ENCODE measurements at places on chromosomes 2 and 18.

GRCh38 chr18:62812242-62812641, 96.9 kb downstream of the PHLPP1 start:
- no peak for DNase-seq

- no peak for DNase-seq
Observed at GRCh38 chr2:2075875-2076529, 255.1 kb downstream of the MYT1L start.

DNA sequence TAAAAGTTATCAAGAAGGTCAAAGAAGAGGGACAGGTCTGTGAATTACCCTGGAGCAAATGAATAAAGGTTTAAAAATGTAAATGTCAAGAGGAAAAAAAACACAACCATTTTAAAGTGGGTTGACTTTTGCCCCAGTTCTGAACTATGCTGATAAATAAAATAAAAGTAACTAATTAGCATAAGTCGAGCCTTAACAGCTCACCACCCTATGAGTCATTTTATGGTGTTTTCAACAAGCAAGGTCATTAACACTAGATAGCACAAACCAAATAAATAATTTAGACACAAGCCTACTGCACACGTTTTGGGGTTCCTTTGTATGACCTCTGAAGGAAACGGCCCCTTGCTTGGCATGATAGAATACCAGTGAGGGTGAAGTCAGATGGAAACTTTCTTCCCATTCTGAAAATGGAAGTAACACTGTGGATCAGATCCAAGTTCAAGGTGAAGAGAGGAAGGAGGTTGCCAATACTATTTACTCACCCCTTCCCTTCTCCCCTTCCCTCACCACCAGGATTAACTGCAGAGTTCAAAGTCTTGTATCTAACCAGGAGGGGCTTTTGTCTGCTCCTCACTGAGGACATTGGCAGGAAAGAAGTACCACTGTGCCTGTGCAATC, 380.0 kb upstream of the ACVR2A start:
- DNase-seq = no peak

GRCh38 chr2:108447947-108448677, 894 bp upstream of the GCC2 start:
- peak; percentile 15 for DNase-seq

GRCh38 chr2:191314697-191315364, 69.6 kb downstream of the MYO1B start:
- no peak for DNase-seq

- no peak for DNase-seq
Observed at GRCh38 chr2:55144922-55145820, 86.9 kb downstream of the CLHC1 start.

DNA sequence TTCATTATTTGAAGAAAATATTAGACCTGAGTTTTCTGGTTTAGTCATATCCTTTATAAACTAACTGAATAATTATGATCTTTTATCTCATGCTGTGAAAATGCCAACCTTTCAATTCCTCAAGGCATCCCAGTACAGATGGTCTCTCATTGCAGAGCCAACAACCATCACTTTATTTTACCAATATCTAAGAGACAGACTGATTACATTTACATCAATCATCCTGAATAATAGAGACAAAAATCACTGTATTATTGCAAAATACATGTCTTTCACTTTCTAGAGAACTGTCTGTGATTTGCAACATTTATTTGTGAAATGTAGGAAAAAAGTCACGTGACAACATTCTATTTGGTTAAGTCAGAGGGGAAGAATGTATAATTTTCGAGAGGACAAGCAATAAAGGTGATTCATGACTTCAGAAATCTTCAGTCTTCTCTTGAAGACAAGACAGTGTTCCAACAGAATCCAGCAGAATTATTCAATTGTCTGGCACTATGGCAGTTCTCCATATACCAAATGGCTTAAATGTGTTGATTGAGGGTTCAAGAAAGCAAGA, 503.6 kb upstream of the SYT4 start:
- DNase-seq = no peak

- DNase-seq = no peak
Observed at GRCh38 chr18:10101729-10102128, 187.9 kb downstream of the VAPA start.

DNA sequence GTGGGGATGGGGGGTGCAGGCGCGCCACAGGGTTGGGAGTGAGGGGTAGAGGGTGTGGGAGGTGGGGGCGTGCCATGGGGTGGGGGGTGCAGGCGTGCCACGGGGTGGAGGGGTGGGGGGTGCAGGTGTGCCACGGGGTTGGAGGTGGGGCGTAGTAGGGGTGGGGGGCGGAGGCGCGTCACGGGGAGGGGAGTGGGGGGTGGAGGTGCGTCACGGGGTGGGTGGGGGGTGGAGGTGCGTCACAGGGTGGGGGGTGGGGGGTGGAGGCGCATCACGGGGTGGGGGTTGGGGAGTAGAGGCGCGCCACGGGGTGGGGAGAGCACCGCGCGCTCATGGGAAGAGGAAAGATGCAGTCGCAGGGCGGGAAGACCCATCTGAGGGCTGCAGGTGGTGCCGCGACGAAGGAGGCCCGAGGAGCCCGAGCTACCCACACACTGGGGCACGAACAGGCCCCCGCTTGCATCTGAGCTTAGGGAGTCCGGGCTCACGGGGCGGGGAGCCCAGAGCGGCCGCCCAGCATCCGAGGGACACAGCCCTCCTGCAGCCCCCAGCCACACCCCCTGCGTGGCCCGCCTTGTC, 37.5 kb downstream of the SNED1 start:
- peak; percentile 60 for DNase-seq
